SJSA1 (cell line): ENCODE measurements at places on chromosomes 6 and 20. TPM values are rescaled to one million over a fixed set of nuclear protein-coding genes. Genes with fewer than 3 reads are reported as not detected.

Gene SLC17A3
- total RNA-seq, result not detected in 2 replicates

Gene BPI
- total RNA-seq, result 0.11 TPM in 1 of 2 replicates, not detected in the other

Gene PRKN
- not detected in 2 replicates for total RNA-seq

Gene TUBB1
- total RNA-seq, result 0.05 TPM in 1 of 2 replicates, not detected in the other

- peaks cover 12% of the 10 kb centered on the region for H3K4me1 ChIP-seq
- H3K36me3 ChIP-seq, result peaks cover 100% of the 10 kb centered on the region
- no peaks in the 10 kb centered on the region for H3K27me3 ChIP-seq
- H3K4me3 ChIP-seq, result no peak overlapping the region
- no peak for DNase-seq
Observed at GRCh38 chr6:41934278-41935192, 7.1 kb downstream of the CCND3 start.

DNA sequence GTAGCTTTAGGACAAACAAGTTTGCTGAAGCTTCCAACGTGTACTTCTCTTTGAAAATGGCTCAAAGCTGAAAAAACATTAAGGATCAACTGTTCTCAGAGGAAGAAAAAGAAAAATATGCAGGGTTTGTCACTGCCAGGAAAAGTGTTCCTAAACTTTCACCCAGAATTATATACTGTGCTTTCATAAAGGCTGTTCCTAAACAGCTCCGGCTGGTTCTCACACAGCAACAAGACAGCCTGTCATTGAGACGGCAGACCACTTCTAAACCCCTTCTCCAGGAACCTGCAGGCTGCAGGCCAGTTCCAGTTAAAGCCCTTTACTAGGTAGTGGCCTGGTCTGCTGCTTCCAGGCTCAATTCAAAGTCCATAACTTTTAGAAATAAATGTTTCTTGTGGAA is 97.4 kb upstream of the SOX4 start:
- H3K4me1 ChIP-seq, result peaks cover 4% of the 10 kb centered on the region
- no peaks in the 10 kb centered on the region for H3K36me3 ChIP-seq
- no peak overlapping the region for H3K27ac ChIP-seq
- no peak for DNase-seq
- no peaks in the 10 kb centered on the region for H3K27me3 ChIP-seq

DNA sequence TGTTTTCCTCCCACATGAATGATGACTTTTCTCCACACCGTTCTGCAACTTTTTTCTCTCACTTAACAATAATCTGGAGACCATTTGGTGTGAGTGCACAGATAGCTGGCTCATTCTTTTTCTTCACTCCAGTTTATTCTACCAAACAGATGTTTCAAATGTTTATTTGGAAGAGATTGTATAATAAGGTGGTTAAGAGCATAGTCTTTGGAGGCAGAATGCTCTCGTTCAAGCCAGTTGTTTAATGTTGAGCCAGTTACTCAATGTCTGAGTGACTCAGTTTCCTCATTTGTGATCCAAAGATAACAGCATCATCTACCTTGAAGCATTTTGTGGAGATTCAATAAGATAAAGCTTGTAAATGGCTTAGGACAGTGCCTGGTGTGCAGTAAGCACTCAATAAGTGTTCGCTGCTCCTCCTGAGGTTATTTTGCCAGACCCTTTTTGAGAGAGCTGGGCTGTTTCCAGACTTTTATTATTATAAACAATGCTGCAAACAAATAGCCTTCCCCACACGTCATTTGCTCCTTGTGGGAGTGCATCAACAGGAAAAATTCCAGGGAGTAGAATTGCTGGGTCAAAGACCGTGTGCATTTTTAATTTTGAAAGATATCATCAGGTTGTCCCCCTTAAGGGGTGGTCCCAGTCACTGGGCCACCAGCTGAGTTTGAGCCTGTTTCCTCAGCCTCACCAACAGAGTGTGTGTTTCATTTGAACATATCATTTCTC is 70.6 kb downstream of the VEGFA start:
- H3K4me1 ChIP-seq, result peaks cover 74% of the 10 kb centered on the region
- H3K4me3 ChIP-seq, result no peak overlapping the region
- peak overlapping the region; percentile 84 for H3K27ac ChIP-seq

DNA sequence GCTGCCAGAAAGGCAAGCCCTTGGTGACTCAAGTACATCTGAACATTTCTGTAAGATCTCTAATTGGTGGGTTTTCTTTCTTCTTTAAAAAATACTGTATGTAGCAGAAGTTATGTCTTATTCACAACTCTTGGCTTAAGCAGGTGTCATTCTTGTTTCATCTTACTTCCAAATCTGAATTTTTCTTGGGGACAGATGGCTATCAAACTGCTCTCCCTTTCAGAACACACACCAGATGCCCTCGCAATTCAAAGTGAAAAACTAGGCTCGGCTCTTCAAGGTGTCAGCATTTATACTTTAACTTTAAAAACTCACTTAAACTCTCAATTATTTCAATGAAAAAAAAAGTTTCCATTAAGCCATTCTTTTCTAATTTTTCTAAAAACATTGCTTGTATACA is 49.7 kb downstream of the PAK5 start:
- H3K36me3 ChIP-seq, result no peaks in the 10 kb centered on the region
- no peak for DNase-seq
- no peaks in the 10 kb centered on the region for H3K4me1 ChIP-seq
- H3K27ac ChIP-seq, result no peak overlapping the region
- H3K4me3 ChIP-seq, result no peak overlapping the region

- no peaks in the 10 kb centered on the region for H3K27me3 ChIP-seq
- peaks cover 13% of the 10 kb centered on the region for H3K4me1 ChIP-seq
- no peak overlapping the region for H3K4me3 ChIP-seq
- no peak for DNase-seq
Observed at GRCh38 chr20:35903843-35904242, 50.5 kb downstream of the SCAND1 start.

GRCh38 chr6:4693173-4693970 is 82.8 kb upstream of the CDYL start:
- H3K27ac ChIP-seq, result no peak overlapping the region
- DNase-seq, result no peak
- peaks cover 4% of the 10 kb centered on the region for H3K4me1 ChIP-seq
- 0 out of 2 replicates have a peak, but pooled peaks cover 2% of the 10 kb centered on the region for H3K27me3 ChIP-seq

- DNase-seq, result no peak
- H3K36me3 ChIP-seq, result no peaks in the 10 kb centered on the region
- no peaks in the 10 kb centered on the region for H3K4me1 ChIP-seq
- H3K27ac ChIP-seq, result no peak overlapping the region
- H3K27me3 ChIP-seq, result 0 out of 2 replicates have a peak, but pooled peaks cover 2% of the 10 kb centered on the region
Observed at GRCh38 chr6:19322691-19323485, 514.3 kb upstream of the ID4 start.

DNA sequence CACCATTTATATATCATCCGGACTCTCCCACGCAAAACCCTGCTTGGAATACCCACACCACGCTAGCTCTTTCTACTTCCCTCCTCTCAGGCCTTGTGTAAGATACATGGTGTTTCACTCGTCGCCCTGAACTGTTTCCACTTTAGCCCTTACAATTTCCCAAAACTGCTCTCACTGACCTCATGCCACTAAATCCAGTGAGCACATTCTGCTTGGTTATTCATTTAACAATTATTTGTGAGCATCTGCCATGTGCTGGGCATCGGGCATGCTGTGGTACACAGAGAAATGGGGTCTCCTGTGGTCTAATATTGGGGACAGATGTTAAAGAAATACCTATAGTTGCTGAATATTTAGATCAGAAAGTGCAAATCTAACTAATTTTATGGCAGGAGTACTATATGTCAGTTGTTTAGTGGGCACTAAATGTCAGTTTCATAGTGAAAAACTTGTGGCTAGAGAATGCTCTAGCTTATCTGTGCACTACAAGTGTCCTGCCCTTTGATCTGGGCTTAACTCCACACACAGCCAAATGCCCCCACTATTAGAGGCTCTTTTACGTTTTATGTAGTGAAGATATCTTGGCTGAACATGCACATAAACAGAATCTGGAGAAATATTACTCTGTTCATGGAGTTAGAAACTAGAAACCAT is 41.0 kb downstream of the PLEKHG1 start:
- DNase-seq, result no peak
- H3K27me3 ChIP-seq, result peaks cover 11% of the 10 kb centered on the region
- 0 out of 2 replicates have a peak, but pooled peaks cover 3% of the 10 kb centered on the region for H3K4me1 ChIP-seq
- no peak overlapping the region for H3K27ac ChIP-seq
- H3K36me3 ChIP-seq, result no peaks in the 10 kb centered on the region

GRCh38 chr6:17640477-17640917 is 40.4 kb downstream of the FAM8A1 start:
- no peak overlapping the region for H3K4me3 ChIP-seq
- no peak overlapping the region for H3K27ac ChIP-seq
- no peak for DNase-seq

DNA sequence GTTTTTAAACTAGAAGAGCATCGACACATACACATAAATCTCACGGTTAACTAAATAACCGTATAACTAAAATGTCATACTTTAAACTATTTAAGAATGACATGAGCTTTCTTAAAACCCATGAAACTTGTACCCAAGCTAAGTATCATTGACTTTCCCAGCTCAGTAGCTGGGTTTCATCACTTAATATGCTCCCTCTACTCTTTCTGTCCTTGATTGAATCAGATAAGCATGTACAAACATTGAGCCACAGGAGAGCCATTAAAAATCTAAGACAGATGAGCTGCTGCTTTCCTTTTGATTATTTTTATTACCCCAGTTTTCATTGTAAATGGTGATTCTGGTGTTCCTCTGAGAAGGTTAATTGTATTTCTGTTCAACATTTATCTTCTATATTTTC is 115.8 kb downstream of the FOXO3 start:
- no peak overlapping the region for H3K27ac ChIP-seq
- H3K4me1 ChIP-seq, result peaks cover 26% of the 10 kb centered on the region
- H3K36me3 ChIP-seq, result no peaks in the 10 kb centered on the region
- DNase-seq, result no peak
